Hippocampal formation (tissue), 2 donors: ENCODE measurements at places on chromosomes 7 and 10.

DNA sequence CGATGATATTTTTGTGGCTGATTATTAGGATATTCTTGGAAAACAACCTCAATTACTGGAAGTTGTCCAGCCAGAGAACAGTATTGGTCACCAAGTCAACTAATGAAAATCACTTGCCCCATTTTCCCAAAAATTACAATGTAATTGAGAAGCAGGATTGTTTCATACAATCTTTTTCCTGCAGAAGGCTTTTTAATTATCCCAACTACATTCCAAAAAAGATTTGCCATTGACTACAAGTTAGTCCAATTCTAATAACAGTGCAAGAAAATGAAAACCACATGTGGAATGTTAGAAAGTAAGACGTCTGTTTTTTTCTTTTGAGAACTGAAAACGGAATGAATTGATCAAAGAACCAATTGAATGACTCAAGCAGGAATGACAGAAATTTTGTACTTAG, 1195.8 kb downstream of the SORCS1 start:
- DNase-seq, result no peak

- DNase-seq, result no peak
These were observed 2.6 kb upstream of the ZNF853 start for GRCh38 chr7:6612819-6613218.

GRCh38 chr7:90692947-90693346, 96.8 kb downstream of the CDK14 start:
- no peak for DNase-seq

DNA sequence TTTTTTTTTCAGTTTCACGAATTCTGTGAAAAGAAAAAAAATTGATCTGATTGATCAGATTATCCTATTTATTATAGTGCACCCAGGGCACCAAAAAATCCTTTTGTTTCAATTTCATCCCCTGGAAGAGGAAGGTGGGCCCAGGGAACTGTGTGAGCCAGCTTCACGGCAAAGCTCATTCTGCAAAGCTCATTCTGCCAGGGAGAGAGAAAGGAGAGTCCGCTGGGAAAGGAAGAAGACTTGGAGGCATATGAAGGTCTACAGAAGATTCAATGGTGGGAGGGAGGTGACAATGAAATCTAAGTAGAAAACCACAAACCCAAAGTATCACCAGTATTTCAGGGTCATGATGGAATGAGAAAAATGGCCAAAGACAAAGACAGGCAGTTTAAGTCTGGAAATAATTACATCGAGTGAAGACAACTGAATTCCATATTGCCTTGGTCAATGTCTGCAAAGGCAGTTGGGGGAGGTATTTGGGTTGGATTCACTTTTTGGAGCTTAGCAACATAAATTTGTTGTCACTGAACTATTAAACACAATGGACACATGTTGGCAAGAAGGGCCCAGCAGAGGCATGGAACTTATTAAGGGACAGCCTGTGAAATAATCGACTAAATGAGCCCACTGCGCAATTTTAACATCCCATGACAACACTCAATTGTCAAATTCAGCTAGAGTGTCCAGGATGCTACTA, 587.8 kb upstream of the MKI67 start:
- DNase-seq, result no peak

- no peak for DNase-seq
These were observed 37.0 kb upstream of the CASD1 start for GRCh38 chr7:94472608-94473007.
